ENCODE measurements at places on chromosomes 16 and 17.

DNA sequence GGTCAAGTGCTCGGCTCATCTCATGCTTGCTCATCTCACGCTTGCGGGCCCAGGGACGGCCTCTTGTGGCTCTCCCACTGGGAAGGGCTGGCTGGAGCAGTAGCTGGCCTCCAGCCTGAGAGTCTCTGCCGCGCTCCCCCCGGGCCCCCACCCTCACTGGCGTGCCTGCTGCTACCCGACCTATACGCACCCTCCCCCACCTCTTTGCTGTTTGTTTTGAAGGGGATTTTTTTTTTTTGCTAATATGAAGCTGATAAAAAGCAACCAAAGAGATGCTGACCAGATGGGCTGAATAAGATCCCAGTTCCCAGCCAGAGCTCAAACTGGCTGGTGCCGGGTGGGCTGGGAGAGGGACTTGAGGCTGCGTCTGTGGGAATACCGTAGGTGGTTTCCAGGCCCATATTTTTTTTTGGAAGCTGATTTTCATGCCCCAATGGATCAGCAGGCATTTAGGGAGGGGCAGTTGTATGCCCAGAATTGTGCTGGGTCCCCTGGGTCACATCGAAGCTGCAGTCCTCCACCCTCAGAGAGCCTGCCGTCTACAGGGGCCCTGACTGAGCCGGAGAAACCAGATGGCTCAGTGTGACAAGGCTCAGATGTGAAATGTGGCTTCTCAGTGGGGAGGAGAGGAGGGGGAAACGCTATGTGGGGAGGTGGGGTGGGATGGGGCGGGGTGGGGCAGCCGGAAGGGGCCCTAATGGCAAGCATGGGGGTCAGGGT is 115.0 kb downstream of the RAP1GAP2 start:
- DNase-seq, result no peak

DNA sequence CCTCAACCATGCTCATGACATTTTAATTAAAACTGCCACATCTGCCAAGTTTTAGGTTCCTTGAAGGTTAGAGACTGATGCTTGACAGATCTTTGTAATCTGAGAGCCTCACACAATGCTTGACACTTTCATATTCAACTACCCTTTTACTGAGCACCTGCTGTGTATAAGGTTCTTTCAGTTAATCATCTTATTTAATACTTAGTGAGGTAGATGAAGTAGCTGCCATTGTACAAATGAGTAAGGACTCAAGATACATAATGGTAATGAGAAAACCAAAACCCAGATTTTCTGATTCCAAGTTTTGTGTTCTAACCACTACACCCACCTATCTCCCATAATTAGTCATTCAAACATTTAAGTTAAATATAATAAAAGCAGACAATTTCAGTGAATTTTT is 35.4 kb upstream of the ARL6IP1 start:
- no peak for DNase-seq

DNA sequence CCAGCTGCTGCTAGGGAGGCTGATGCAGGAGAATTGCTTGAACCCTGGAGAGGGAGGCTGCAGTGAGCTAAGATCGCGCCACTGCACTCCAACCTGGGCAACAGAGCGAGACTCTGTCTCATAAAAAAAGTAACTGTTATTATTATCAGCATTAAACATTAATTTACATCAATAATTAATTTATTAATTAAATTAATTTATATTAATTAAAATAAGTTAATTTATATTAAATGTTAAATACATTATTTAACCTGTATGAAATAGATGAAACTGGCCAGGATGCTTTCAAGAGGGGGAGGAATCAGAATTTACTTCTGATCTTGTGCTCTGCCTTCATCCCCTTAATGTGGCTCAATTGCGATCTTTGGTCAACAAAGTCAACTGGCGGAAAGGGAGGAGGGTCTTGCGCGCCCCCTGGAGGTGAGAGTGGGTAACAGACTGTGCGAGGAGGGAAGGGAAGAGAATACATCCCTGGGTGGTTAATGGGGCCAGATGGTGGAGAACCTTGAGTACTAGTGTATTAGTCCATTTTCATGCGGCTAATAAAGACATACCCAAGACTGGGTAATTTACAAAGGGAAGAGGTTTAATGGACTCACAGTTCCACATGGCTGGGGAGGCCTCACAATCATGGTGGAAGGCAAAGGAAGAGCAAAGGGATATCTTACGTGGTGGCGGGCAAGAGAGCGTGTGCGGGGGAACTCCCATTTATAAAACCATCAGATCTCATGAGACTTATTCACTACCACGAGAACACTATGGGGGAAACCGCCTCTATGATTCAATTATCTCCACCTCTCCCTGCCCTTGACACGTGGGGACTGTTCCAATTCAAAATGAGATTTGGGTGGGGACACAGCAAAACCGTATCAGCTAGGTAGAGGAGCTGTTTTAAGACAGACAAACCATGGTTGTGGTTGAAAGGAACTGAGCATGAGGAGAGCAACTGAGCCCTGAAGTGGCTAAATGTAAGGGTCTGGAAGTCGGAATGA is 15.7 kb upstream of the CPPED1 start:
- peak; percentile 41 for DNase-seq

- DNase-seq, result peak; percentile 52
Measured at GRCh38 chr17:75159196-75160031, 5.1 kb upstream of the JPT1 start.

GRCh38 chr17:14460516-14461226 is 159.8 kb downstream of the HS3ST3B1 start:
- no peak for DNase-seq

- DNase-seq, result no peak
Measured at GRCh38 chr16:64545768-64546167, 576.1 kb downstream of the CDH11 start.

DNA sequence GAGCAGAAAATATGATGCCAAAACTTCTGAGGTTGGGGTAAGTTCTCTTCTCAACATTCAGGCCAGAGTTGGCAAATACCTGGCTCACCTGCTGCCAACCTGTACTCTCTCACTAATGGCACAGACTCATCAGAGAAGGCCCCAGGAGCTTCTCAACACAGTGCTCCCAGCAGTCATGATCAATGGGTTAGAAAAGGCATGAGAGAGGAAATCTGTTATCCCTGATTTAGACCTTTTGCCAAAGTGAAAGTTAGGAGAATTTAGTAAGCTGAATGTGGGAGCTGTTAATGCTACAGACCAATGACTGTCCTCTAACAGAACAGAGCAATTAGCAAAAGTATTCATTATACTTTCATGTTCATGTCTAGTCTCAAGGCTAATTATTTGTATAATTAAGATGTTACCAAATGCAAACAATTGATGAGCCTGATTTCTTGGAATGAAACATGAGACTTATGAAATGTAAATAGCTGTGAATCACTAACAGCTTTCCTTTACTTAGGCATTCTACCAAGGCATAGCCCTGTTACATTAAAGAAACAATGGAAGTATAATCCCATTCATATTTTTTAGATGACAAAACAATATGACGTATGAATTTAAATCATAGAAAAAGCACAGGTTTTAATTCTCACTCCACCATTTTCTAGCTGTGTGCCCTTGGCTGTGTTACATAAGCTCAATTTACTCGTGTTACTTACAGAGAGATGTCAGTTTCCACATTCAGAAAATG is 68.7 kb upstream of the MARCHF10 start:
- DNase-seq, result peak; percentile 69

GRCh38 chr16:28556914-28557320 is 3.2 kb downstream of the SGF29 start:
- no peak for DNase-seq

GRCh38 chr17:18230288-18231141 is 5.1 kb downstream of the LLGL1 start:
- no peak for DNase-seq

GRCh38 chr16:22847100-22847499 is 33.1 kb downstream of the HS3ST2 start:
- no peak for DNase-seq

GRCh38 chr16:56600398-56600999 is 7.9 kb upstream of the MT2A start:
- peak; percentile 68 for DNase-seq

DNA sequence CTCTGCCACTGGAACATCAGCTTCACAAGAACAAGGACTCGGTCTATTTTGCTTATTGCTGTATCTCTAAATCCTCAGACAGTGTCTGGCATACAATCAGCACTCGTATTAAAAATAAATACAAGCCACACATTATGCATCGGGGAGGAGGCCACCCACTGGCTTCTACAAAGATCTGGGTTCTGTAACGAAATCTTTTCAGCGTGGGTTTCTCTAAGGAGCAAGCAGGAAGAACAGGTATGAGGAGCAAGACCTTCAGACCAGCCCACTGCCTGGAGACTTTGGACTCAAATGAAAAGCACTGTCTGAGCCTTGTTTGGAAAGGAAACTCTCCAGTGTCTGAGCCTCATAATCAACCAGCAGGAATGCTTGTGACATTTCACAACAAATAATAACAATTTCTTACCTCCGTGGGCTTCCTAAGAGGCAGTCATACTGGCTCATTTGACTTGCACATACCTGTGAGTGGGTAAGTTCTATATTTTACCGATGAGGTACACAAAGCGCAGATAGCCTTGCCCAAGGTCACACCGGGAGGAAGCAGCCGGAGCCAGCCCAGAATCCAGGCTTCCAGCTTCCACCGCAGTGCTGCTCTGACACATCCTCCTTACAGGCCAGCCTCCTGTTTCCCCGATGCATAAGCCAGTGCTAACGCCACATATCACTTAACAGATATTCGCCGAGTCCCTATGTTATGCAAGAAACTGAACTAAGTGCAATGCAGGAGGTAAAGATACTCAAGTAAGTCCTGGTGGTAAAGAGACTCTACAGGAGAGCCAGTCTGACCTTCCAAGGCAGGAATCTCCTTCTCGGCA is 118.6 kb upstream of the TNRC6C start:
- DNase-seq, result no peak

DNA sequence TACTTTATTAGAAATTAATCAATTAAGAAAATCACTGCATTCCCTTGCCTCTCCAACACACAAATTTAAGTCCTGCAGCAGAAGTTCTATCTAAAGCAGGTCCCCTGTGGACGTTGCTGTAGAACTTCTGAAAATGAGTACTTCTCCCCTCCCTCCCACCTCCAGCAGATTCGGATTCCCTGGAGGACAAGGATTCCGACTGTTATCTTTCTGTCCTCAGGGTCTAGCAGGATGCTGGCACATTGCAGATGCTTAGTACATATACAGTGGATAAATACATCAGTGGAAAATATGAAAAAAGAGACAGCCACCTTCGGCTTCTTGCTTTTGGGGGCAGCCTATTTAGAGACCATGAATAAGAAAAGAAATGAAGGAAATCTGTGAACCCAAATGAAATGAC is 32.1 kb downstream of the NTN1 start:
- DNase-seq, result no peak

DNA sequence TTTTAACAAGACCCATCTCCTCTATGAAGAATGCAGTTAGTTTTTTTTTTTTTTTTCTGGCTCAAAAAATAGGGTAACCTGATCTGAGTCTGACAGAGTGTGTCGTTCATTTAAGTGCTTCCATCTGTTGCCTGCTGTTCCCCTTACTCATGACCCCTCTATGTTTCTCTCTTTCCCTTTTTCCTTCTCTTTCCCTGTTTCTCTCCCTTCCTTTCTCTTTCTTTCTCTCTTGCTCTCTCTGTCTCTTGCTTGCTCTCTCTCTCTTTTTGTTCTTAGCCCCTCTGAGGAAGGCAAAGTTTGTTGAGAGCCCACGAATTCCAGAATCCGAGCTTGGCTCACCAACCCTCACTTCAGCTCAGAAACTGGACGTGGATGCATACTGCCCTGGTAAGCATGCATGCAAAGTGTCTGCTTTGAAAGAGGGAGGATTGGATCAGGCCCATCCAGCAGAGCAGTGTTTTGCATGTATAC is 185.0 kb downstream of the TANC2 start:
- DNase-seq, result peak; percentile 69

DNA sequence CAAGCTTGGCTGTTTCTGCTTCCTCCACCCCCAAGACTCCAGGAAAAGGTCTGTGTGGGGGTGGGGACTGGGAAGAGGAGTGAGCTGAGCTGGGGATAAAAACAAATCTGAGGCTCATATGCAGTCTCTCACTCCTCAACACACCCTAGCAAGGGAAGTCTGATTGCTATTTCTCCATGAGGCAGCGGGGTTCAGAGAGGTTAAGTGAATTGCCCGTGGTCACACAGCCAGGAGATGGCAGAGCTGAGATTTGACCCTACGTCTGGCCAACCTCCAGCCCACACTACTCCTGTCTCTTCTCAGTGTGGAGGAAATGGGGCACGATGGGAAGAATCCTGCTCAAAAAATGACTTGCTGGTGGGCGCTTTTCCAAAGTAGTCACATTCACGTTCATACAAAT is 4.8 kb upstream of the ABCC3 start:
- no peak for DNase-seq

DNA sequence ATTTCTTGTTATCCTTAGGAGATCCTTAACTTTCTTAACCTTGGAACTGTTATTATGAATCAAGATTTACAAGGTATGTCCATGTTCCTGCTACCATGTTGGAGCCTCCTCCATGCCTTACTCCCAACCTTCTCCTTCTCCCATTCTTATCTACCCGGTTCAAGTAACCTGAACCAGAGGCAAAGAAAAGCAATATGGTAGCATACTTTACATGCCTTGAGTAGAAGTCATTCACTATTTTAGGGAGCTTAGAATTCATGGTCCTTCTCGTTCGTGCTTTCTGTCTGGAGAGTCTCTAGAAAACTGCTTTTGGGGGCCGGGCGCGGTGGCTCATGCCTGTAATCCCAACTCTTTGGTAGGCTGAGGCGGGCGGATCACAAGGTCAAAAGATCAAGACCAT is 37.7 kb downstream of the LDHD start:
- DNase-seq, result no peak

- DNase-seq, result peak; percentile 58
Measured at GRCh38 chr16:27315333-27316037, 1.7 kb downstream of the IL4R start.

GRCh38 chr17:55037828-55038227 is 69.3 kb downstream of the STXBP4 start:
- DNase-seq, result no peak

DNA sequence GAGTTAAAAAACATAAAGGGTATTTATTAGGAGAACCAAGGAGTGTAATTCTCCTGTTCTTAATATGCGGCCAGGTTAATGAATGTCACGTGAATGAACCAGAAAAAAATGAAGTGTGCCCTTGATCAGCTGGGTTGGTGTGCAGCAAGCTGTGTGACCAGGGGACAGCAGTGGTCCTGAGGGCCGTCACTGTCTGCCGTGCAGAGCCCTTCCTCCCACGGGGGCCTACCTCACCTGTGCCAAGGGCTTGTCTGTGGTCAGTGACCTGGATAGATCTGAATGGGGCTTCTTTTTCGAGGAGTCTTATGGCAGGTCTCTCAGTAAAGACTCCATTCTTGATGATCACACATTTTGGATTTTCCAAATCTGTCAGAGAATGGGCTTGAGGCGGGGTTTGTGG is 17.7 kb upstream of the STH start:
- no peak for DNase-seq
